Osteoblast (primary cell): ENCODE measurements at places on chromosomes 1 and 21.

GRCh38 chr21:45618846-45619485 lies 24.6 kb upstream of the PCBP3 start:
- peak; percentile 51 for DNase-seq

DNA sequence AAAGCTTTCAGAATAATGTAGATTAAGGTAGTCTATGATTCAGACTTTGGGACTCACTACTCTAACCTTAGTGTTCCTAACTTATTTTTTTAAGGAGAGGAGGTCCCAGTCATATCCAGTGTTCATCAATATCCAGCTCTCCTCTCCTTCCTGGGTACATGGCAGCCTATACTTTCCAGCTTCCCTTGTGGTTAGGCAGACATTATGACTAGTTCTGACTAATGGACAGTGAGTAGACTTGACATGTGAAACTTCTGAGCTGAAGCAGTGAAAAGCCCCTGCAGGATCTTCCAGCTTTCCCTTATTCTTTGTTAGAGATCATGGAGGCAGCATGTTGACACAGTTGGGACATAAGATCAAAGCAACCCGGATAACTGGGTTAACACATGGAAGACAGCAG lies 144.2 kb downstream of the PTPRU start:
- peak; percentile 62 for DNase-seq

DNA sequence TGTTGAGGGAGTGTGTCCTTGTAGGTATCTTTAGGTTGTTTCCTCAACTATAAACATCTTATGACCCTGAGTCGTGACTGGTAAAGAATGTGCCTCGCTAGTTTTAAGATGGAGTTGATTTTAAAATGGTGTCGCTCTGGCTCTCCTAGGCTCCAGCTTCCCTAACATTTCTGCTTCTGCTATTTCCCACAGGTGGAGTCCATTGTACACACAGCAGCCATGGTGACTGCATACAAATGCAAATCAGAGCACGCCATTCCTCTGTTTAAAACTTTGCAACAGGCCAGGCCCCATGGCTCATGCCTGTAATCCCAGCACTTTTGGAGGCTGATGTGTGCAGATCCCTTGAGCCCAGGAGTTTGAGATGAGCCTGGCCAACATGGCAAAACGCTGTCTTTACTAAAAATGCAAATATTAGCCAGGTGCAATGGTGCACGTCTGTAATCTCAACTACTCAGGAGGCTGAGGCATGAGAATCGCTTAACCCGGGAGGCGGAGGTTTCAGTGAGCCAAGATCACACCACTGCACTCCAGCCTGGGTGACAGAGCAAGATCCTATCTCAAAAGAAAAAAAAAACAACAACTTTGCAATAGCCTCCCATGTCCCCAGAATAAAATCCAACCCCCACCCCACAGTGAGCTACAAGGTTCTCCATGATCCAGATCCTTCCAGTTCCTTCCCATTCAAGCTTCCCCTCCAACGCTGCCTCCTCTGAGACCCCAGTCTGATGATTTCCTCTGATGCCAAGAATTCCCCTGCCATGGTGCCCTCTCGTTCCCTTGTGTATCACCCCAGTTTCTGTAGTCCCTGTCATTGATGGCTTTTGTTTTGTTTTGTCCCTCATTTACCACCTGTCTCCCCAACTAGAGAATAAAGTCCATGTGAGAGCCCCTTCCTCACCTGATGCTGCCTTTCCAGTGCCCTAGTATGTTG lies 36.9 kb upstream of the KLHDC7A start:
- no peak for DNase-seq

DNA sequence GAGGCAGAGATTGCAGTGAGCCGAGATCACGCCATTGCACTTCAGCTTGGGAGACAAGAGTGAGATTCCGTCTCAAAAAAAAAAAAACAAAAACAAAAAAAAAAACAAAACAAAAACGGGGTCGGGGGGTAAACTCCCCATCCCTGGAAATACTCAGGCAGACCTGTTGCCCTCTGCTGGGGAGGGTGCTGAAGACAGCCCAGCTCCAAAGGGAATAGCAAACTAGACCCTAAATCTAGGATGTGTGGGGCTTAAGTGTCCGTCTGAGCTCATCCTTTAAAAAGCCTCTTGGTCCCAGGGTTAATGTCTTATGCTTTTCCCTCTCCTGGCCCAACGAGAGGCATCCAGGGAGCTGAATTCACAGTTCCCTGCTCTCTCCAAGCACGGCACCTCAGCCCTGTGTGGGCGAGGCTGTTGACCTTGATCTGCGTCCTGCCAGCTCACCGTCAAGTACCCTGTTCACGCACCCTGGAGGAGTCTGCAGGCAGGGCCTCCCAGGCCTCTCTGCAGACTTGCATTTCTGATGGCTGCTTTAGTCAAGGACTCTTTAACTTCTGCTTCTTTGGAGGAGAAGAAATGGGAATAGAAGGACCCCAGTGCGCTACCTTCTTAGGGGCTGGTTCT lies 22.3 kb downstream of the KCND3 start:
- DNase-seq: no peak

DNA sequence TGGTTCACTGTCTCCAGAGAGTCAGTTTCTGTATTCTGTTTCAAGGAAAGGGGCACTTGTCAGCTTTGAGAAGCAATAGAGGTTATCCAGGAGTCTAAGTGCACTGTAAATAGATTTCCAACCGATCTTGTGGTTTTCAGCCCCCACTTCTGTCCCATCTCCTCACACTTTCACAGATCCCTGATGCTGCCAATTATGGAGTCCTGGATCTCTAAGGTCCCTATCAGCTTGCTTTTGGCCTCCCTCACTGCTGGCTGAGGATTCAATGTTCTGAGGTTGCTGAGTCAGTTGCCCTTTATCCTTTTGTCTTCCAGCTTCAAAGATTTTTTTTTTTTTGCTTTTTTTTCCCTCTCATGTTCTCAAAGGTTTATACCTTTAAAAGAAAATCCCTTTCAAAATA lies 98.4 kb downstream of the DIRAS3 start:
- no peak for DNase-seq

DNA sequence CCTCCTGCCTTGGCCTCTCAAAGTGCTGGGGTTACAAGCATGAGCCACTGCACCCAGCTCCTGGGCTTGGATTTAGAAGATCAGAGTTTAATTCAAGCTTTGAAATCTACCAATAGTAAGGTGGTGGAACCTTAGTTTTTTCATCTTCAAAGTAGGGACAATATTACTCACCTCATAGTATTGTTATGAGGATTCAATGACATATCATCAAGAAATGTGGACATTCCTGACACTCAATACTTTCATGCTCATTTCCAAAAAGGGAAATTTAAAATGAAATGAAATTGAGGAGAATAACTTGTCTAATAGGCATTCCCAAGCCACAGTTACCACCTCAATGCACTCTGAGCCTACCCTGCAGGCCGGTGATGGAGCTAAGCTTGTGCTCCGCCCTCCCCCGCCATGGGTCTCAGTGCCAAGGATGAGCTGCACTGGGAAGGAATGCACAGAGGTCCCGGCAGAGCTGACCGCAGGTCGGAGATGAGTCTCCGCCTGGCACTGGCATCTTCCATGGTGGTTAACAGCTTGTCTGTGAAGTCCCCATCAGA lies 56.5 kb upstream of the BCAR3 start:
- peak; percentile 91 for DNase-seq

GRCh38 chr1:87712261-87713010 lies 383.8 kb downstream of the LMO4 start:
- DNase-seq: no peak

DNA sequence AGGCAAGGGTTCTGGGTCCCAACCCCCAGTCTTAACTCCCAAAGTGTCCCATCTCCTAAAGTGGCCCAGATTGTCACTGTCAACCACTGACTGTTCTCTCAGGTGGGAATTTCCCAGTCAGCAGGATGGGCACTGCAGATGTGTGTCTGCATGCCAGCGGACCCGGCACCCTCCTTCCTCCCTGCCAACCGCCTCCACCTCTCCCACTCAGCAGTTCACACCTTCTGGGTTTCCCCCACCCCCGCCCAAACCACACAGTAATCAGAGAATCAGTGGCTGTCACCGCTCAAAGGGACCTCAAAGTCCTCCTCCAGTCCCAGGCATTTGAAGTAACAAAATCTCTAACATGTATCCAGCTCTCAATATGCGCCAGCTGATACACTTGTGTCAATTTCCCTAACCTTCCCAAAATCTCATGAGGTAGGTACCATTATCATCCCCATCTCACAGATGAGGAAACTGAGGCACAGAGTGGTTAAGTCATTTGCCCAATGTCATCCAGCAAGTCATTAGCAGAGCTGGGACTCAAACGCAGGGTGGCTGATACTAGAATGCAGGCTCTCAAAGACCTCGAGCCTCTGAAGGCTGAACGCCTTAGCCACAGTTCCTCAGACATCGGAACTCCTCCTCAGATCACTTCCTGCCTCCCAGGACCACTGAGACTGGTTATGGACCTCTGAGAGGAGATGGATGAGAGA lies 4.8 kb downstream of the RUNX3 start:
- no peak for DNase-seq

GRCh38 chr1:199794105-199794863 lies 233.2 kb upstream of the NR5A2 start:
- DNase-seq: no peak

DNA sequence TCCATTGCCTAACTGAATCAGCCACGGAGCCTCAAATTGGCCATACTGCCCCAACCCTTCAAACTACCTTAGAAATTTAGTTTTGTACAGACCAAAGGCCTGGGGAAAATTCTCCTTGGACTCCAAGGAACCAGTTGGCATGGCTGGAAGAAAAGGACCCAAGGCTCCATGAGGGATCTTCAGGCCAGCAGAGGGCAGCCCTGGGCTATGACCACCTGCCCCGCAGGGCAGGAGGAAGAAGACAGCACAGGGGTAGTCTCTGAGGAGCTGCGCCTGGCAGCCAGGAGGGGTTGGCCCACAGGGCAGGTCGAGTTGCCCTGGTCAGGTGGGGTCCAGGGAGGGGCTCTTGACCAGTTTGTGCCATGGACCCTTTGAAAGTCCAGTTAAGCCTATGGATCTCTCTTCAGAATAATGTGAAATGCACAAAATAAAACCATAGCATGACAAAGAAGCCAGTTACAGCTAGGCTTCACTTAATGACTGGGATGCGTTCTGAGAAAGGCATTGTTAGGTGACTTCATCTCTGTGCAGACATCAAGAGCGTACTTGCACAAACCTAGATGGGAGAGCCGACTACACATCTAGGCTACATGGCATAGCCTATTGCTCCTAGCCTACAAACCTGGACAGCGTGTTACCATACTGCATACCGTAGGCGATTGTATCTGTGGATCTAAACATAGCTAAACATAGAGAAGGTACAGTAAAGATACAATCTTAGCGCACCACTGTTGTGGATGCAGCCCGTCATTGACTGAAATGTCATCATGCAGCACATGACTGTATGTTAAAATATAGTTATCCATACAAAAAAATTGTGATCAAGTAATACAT lies 26.1 kb downstream of the CACNA1S start:
- peak; percentile 93 for DNase-seq

- no peak for DNase-seq
These were observed 38.0 kb downstream of the GPR161 start for GRCh38 chr1:168098534-168099320.

DNA sequence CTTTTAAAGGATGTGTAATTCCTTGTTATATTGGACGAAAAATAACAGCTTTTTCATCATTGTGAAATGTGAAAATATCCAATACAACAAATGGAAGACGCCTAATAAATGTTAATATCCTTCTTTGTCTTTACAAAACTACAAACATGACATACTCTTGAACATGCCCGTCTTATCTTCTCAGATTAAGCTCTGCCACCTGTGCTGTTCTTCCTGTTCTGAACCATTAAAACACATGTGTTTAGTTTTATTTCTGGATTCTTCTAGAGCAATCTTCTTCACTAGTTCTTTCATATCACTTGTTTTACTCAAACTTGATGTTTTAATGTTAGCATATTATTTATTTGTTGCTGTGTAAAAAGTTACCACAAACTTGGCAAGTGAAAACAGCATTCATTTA lies 147.0 kb downstream of the CLEC20A start:
- no peak for DNase-seq

DNA sequence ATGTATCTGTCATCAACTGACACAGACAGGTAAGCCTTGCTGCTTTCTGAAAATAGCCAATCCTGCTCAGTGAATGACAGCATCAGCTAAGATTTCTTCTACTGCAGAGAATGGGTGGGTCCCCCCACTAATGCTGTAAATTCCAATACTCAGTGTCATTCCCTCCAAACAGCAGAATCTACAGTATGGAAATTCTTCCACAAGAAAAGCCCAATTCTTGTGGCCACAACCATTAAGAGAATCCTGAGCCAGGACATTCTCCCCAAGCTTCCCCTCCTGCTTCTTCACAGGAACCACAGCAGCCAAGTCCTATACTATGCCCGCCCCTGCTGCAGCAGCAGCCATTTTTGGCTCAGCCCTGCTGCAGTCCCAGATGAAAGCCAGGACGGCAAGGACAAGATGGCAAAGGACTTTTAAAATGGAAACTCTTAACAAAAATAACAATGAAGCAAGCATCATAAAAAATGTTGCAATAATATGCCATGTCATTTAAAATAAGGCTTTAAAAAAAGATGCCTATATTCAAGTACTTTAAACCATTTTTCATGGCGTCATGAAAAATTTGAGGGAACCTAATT lies 26.8 kb downstream of the EIF4G3 start:
- peak; percentile 89 for DNase-seq

GRCh38 chr1:233367057-233367803 lies 39.7 kb downstream of the MAP3K21 start:
- no peak for DNase-seq

DNA sequence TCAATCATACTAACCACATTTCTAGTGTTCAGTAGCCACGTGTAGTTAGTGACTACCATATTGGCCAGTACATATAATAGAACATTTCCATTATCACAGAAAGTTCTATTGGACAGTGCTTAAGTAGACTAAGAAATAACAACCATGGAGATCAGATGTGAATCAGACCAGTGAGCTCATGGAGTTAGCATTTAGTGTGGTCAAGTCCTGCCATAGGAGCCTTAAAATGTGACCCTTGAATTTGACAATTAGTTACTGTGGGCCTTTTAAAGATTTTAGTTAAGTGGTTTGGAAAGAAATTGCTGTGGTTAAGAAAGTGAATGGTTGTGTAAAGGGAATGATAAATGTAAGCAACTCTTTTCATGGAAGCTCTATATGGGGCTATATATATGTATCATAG lies 123.4 kb downstream of the POU2F1 start:
- peak; percentile 39 for DNase-seq

DNA sequence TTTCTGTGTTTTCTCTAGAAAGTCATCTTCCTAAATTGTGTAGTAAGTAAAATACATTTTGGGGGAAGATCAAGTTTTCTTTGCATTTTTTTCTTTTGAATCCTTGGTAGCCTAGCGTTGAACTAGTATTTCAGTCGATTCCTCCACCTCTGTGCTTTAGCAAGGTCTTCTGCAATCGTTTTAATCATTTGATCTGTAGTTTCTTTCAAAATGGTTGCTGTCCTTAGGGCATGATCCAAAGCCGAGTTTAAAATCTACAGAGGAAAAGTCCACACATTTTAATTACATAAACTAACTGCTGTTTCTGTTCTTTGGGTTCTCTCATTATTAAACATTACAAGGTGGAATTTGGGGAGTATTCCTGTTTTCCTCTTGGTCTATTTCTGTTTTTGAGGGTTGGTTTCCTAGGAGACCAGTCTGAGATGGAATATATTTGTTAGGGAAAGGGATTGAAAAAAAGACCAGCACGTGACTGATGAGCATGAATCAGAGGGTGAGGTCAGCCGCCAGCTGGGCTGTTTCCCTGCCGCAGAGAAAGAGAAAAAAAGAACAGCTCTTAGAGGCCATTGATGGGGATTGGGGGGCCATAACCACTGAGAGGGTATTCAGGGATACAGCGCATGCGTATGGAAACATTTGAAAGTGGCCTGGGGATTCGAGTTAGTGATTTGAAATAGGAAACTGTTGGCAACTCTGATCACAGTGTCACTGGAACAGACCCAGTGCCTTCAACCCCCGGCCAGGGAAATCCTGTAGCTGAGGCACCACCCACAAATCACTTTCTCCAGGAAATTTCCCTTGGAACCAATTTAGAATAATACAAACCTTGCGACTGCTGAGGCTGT lies 40.6 kb downstream of the AKNAD1 start:
- DNase-seq: peak; percentile 82
